ENCODE measurements at places on chromosomes 7 and 10.

DNA sequence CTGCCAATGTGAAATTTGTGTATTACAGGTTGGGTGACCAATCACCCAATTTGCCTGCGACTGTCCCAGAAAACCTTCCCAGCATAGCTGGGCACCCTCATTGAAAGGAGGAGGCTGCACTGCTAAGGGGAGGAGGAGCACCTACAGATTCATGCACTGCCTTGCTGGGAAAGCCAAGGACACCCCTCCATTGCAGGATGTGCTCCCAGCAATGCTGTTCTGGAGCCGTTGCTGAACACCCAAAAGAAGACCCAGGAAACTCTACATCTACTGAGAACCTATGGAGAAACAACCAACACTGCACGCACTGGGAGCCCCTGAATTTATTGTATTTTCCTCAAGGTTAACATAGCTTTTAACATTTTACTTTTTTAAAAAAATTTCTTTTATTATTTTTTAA is 238.2 kb upstream of the GRB10 start:
- no peak for DNase-seq

GRCh38 chr7:2015251-2015871 is 217.4 kb downstream of the MAD1L1 start:
- DNase-seq: no peak

DNA sequence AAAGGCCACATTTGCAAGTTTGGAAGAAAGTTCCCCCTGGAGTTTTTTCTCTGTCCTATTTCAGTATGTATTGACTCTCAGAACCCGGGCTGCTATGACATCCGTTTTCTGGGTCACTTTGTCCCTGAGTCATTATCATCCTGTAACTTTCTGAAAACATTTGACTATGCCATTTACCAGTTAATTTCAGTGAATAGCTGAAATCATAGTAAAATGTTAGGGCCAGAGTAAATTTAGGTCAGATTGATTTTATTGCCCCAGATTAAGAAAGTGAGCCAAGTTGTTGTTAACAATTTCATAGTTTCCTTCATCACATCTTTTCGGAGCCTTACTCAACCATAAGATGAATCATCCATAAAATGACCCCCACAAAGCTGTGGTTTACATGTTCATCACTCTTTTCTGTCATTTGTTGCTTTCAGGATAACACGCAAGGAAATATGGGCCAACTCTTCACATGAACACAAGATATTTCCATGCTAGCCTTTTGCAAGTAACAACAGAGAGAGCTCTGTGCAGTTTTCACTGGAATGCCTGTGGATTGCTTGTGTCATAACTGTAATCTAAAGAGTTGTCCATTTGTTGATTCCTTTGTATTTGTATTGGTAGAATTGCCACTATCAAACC is 3.9 kb upstream of the MACC1 start:
- DNase-seq: peak; percentile 74

DNA sequence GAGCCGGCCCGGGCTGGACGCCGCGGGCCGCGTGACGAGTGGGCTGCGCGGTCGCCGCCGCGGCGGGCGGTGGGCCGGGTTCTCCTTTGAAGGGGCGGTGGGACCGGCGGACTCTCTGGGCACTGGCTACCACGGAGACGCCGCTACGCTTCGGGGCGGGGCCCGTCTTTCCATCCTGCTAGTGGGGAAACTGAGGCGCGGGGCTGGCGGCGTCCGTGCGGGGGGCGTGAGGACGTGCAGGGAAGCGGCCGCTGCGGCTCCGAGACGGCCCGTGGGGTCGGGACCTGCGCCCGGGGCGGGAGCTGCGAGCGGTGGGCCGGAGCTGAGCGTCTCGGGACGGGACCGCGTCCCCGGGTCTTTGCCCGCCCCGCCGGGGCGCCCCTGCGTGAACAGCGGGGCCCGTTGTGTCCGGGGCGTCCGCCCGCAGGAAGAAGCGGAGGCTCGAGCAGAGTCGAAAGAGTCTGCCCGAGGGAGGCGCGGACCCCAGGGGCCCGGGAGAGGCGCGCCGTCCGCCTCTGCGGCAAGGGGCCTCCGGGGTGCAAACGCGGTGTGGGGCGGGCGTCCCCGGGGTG is 548 bp upstream of the BNIP3 start:
- no peak for DNase-seq

GRCh38 chr10:29411666-29412315 is 122.9 kb downstream of the LYZL1 start:
- no peak for DNase-seq
